ENCODE measurements at places on chromosomes 5 and 9.

DNA sequence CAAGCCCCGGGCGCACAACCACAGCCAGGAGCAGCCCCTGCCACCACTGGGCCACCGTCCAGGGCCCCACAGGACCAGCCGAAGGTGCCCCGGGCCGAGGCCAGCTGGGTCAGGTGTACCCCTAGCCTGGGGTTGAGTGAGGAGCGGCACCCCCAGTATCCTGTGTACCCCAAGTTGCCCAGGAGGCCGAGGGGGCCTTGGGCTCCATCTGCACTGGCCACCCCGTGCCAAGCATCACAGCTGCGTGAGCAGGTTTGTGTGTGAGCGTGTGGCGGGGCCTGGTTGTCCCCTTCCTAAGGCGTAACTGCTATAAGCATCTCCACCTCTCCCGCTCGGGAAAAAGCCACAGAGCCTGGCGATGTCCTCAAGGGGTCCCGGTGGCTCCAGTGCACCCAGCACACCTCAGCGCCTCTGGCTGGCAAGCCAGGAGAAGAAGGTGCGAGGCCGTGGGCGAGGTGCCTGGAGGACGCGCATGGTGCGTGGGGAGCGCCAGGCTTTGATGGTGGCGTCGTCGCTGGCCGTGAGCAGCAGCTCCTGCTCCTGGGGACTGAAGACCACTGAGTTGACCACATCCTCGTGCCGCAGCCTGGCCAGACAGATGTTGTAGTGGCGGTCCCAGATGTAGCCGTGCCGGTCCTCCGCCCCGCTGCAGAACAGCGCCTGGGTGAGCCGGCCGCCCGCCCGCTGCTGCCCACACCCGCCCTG is 3.9 kb downstream of the FBXW5 start:
- no peak for DNase-seq

DNA sequence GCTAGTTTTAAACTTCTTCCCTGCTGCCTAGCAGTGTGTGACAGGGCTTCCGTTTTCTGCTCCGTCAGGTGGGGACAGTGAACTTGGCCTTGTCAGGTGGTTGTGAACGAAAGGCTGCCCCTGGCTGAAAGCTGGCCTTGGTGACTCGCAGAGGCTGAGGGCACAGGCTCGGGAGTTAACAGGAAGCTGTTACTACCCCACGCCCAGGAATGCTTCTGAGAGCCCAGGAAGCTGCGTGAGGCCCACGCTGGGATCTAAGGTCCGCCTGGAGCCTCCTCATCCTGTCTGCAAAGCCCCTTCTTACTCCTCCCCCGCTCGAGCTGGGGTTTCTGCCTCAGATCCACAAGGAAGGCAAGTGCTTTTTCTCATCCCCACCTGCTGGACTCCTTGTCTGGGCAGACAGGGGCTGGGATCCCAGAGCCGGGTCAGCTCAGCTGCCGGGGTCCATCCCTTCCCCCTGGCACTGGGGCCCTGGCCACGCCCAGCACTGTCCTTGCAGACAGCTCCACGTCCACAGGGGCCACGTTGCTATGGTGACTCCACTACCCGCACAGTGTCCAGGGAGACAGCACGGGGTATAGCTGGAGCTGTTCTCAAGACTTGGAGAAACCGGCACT is 124.7 kb upstream of the TBC1D2 start:
- DNase-seq: peak; percentile 48

DNA sequence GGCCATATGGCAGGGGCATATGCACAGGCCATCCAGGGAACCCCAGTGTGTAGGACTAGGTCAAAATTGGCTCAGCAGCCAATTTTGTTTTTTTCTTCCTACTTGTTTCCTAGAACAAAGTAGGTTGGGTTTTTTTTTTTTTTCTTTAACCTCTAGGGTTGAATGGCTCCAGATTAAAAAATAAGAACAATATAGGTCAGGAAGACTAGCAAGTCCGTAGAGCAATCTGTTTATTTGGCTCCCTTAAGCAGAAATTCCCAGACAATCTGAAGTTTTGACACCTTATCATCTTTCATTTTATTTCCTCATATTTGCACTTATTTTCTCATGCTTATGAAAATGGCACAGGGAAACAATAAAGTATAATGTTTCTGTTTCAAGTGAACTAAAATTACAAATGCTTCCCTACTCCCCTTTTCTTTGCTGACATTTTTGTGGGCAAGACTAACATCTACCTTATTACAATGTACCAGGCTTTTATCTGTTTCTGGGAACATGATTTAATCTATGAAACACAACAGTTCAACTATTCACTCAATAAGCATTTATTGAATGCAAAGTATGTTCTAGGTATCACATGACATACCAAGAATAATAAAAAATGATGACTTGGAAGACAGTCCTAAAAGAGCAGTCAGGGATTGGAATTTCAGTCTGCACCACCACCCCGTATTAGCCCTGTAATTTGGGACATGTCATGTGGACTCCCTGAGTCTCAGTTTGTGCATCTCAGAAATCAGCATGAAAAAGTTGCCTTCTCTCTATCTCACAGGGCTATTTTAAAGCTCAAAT is 30.5 kb downstream of the TLR4 start:
- DNase-seq: peak; percentile 81

- DNase-seq: no peak
Measured at GRCh38 chr5:159442206-159442850, 112.0 kb upstream of the IL12B start.

GRCh38 chr5:104512063-104512825 is 949.7 kb upstream of the NUDT12 start:
- DNase-seq: peak; percentile 29

DNA sequence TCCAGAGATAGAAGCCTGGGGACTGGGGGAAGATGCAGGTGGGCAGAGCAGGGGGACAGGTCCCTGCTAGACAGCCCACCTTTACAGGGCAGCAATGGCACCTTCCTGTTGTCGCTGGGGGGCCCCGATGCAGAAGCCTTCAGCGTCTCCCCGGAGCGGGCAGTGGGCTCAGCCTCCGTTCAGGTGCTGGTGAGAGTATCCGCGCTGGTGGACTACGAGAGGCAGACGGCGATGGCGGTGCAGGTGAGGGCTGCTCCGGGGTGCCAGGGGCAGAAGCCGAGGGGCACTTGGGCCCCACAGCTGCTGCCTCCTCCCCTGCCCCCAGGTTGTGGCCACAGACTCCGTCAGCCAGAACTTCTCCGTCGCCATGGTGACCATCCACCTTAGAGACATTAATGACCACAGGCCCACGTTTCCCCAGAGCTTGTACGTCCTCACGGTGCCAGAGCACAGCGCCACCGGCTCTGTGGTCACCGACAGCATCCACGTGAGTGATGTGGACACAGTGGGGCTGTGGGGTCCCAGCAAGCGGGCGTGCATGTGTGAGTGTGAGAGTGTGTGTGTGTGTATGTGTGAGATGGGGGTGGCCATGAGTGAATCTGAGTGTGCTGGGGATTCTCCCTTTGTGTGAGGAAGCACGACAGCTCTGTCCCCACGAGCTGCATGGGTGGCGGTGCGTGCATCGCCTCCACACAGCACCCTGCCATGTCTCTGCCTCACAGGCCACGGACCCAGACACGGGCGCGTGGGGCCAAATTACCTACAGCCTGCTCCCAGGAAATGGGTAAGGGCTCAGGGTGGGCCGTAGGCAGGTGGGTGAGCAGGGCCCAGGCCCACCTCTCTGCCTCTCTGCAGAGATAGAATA is 28.4 kb downstream of the CDHR2 start:
- DNase-seq: no peak

DNA sequence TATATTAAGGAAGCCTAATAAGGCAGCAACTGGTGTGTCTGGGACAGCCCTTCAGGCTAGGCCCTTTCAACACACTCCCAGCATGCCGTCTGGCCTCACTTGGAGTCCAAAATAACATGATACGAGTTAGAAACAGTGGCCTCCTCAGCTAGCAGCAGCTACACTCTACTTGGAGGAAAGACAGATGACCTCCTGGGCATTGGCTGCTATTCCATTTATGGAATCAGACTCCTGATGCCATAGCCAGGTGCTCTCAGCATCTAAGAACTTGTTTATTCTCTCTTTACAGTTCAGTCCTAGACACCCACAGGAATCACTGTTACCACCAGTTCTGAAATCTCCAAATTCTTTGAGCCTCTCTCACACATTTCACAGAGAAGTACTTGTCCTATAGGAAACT is 31.8 kb downstream of the RUSC2 start:
- DNase-seq: peak; percentile 84

DNA sequence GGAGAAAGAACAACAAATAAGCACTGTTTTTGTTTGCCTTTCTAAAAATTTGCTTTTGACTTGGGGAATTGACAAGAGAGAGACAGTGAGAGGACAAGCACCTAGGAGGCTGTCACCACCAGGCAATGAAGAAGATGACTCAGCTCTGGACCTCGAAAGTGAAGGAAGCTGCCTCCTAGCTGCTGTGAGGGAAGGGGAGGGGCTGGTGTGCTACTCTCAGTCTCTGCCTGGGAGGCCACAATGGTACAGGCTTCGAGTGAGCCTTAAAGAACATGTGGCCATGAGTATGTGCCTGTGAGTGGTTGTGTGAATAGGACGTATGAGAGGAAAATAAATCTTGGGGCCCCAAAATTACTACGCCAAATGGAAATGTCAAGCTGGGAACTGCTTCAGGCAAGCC is 7.1 kb upstream of the PLK2 start:
- DNase-seq: peak; percentile 87

- no peak for DNase-seq
Measured at GRCh38 chr5:107560377-107560776, 110.4 kb downstream of the EFNA5 start.

- no peak for DNase-seq
Measured at GRCh38 chr5:35826554-35826953, 30.1 kb upstream of the IL7R start.

- peak; percentile 37 for DNase-seq
Measured at GRCh38 chr9:126587187-126588185, 26.2 kb upstream of the LMX1B start.

- no peak for DNase-seq
Measured at GRCh38 chr9:93301911-93302541, 118.1 kb downstream of the WNK2 start.

GRCh38 chr9:96183751-96184150 is 118.2 kb downstream of the HSD17B3 start:
- no peak for DNase-seq

- no peak for DNase-seq
Measured at GRCh38 chr9:77680581-77680980, 32.5 kb upstream of the GNA14 start.

DNA sequence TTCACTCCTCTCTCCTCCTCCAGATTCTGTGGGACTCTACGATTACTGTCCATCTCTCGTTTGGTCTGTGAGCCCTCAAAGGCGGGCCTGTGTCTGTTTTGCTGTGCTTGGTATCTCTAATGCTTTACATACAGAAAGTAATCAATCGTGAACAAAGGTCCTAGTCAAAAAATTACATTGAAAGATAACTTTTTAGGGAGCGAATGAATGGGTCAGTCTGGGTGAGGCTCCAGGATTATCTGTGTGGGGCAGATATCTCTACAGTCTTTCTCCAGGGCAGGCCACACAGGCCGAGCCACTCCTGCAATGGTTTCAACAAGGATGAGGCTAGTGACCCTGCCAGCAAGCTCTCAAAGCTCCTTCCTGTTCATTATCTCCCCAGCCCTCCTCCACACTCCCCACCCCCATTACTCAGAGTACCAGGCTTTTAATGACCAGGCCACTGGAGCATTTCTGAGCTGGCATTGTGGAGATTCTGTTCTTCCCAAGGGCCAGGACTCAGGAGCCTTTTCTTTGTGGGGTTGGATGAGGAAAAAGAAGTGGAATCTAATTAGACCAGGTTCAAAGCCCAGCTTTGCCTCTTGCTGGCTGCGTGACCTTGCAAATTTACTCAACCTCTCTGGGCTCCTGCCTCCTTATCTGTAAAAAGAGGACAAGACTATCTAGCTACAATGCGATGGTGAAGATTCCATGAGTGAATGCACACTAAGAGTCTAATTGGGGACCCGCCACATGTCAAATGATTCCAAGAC is 10.2 kb downstream of the CORO2A start:
- DNase-seq: no peak

DNA sequence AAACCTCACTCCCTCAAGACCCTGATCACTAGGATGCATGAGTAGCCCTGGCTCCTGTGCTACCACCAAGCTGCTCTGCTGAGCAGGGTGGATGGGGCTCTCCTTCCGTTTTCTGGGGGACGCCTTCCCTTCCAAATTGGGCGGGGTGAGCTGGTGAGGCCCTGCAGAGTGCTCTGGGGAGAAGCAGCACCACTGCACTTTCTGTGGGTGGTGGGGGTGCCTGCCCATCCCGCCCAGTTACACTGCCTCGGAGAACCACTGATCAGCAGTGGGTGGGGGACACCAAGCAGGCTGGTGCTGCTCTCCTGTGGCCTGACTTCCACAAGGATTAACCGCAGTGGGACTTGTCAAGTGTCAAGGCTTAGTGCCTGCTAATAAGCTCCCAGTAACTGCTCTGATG is 19.0 kb downstream of the GFPT2 start:
- no peak for DNase-seq

All from choroid plexus epithelial cell (primary cell).